Activated T-helper 1 cell treated with Interleukin-2 at 50 U/mL for 16 hours (primary cell): ENCODE measurements at places on chromosomes 5 and 9.

DNA sequence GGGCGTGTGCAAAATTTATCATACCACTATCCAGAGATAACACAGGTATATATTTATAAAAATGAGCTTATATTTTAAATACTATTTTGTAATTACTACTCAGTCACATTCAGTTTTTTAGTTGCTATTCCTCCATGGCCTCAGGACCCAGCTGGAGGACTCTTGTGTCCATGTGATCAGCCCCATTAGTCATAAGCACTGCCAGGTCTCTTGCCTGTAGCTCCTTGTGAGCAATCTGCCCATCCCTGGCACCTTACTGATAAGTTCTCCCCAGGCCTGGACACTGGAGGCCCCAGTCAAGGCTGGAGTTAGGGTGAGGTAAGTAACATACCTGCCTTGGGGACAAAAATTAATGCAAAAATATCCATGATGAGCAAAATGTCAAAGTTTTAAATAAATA lies 29.5 kb upstream of the ADRB2 start:
- DNase-seq: no peak

DNA sequence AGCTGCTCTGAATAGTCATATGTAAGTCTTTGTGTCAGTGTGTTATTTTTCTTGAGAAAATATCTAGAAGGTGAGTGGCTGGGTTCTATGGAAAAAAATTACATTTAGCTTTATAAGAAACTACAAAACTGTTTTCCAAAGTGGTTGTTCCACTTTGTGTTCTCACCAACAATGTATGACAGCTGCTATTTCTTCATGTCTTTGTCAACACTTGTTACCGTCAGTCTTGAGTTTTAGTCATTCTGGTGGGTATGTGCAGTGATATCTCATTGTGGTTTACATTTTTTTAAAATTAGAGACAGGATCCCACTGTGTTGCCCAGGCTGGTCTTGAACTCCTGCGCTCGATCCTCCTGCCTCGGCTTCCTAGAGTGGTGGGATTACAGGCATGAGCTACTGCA lies 246.4 kb downstream of the PJA2 start:
- no peak for DNase-seq

DNA sequence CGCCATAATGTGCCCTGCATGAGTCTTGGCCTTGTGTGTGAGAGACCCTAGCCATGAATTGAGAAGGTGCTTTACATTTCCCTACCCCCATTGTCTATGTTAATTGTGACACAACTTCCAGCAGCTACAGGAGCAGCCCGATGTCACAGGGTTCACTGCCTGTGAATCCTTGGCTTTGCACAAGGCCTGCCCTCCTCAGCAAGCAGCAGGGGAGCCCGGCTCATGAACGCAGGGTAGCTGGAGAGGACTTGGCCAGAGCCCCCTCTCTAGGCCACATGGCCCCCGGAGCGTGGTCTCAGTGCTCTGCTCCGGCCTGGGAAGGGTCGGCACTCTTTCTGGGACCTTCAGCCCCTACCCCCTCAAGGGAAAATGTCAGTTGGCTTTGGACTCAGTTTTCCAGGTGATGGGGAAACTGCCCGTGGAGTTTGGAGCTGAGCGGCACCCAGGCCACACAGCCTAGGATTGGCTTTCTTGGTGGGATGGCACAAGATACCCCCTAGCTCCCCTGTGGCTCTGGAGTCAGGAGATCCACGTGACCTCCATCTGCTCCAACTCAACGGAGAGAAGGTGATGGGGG lies 160.8 kb downstream of the DAB2IP start:
- DNase-seq: no peak

GRCh38 chr5:76849419-76850291 lies at the start of gene S100Z:
Gene S100Z (plus strand): TSS chr5:76850014. CDS start chr5:76875360, 25,346 bp downstream.
- DNase-seq: peak; percentile 16

DNA sequence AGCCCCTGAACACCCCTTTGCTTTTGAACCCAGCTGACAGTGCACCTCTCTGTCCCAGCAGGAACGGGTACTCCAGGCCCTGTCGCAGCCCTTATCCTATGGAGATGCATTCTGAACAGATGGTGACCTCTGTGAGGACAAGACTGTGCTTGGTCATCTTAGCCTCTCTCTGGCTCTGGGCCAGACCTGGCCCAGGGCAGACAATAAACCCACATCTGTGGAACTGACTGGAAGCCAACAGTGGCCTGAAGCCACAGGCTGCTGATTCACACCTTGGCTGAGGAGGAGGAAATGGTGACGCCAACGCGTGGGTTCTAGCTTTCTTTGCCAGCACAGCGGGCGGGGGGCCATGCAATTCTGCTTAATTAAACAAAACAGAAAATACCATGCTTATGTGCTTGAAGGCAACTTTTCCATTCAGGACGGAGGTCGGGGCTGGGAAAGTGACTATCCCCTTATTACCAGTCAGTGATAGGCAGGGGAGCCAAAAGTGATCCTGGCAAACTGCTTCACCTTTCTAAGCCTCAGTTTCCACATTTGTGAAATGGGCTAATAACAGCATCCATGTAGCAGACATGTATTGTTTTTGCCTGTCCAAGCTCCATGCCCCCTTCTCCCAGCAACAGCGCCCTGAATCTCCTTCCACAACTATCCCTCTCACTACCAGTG lies 10.8 kb downstream of the SH3PXD2B start:
- DNase-seq: no peak
